Activated CD8-positive, alpha-beta memory T cell treated with anti-CD3 and anti-CD28 coated beads, Interleukin-2, amount 10 ng/mL, durations not matched to agents 7 days and 5 days (primary cell): ENCODE measurements at places on chromosomes 13 and 19.

DNA sequence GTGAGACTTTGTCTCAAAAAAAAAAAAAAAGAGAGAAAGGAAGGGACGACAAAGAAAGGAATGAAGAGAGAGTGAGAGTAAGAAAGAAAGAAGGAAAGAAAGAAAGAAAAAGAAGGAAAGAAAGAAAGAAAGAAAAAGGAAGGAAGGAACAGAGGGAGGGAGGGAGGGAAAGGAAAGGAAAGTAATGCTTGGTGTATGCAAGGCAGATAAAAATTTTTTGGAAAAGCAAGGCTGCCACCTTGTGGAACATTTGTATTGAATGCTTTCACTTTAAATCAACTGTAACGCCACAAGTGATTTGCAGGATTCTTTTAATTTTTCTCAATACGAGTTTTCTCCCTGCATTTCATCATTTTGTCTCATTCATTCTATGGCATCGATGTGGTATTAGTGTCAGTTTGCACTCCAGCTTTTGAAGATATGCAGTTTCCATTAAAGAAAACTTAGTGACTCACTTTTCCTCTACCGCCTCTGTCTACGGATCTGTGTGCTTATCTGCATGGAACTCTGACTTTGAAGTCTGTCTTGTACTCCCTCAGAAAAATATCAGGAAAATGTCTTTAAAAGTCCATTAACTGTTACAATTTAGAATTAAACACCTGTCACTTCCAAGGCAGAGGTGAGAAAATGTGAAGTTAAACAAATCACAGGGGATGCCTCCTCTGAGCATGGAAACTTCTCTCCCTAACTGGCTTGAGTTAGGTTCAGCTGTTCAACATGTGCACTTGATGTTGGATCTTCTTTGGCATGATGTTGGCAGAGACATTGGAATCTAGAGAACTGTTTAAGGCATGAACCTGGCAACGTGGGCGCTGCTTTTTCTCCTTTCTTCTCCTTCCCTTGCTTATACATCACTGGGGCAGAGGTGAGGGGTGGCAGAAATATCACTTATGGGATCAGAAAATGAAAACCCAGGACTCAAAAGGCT is 20.0 kb upstream of the ZDHHC20 start:
- peaks cover 25% of the 10 kb centered on the region for H3K4me1 ChIP-seq
- H3K4me3 ChIP-seq: peak overlapping the region; percentile 8
- H3K27ac ChIP-seq: no peak overlapping the region
- H3K27me3 ChIP-seq: peaks cover 10% of the 10 kb centered on the region
- H3K36me3 ChIP-seq: no peaks in the 10 kb centered on the region

- no peaks in the 10 kb centered on the region for H3K36me3 ChIP-seq
- H3K4me1 ChIP-seq: no peaks in the 10 kb centered on the region
- no peak overlapping the region for H3K27ac ChIP-seq
- DNase-seq: no peak
- no peaks in the 10 kb centered on the region for H3K27me3 ChIP-seq
These were observed 1824.2 kb downstream of the OLFM4 start for GRCh38 chr13:54852831-54853230.

GRCh38 chr13:67008075-67008668 is 222.0 kb downstream of the PCDH9 start:
- DNase-seq: no peak
- H3K4me3 ChIP-seq: no peak overlapping the region
- no peak overlapping the region for H3K27ac ChIP-seq
- H3K4me1 ChIP-seq: no peaks in the 10 kb centered on the region

- no peak overlapping the region for H3K27ac ChIP-seq
- no peak for DNase-seq
- no peaks in the 10 kb centered on the region for H3K36me3 ChIP-seq
- no peaks in the 10 kb centered on the region for H3K27me3 ChIP-seq
- no peak overlapping the region for H3K4me3 ChIP-seq
These were observed 43.0 kb downstream of the IFT88 start for GRCh38 chr13:20610006-20610405.

- H3K27me3 ChIP-seq: peaks cover 61% of the 10 kb centered on the region
- no peaks in the 10 kb centered on the region for H3K36me3 ChIP-seq
- peaks cover 34% of the 10 kb centered on the region for H3K4me1 ChIP-seq
- DNase-seq: no peak
- no peak overlapping the region for H3K27ac ChIP-seq
- H3K4me3 ChIP-seq: no peak overlapping the region
These were observed 5.9 kb downstream of the PRR36 start for GRCh38 chr19:7868326-7868670.

DNA sequence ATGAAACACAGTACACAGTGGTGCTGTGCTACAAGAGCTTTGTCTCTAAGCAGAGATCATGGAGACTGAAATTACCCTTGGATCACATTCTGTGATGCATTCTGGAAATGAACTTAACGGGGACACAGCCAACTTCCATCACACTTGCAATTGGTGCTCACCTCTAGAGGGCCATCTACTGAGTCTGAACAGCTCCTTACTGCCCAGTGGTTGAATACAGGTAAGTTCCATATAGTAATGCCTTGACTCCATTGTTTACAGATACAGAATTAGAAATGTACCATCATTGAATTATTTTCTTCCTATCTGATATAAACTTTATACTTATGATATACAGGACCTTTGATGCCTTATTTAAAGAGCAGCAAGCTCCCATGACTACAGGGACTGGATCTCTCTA is 686.4 kb downstream of the PCDH9 start:
- H3K4me1 ChIP-seq: no peaks in the 10 kb centered on the region
- H3K36me3 ChIP-seq: no peaks in the 10 kb centered on the region
- no peaks in the 10 kb centered on the region for H3K27me3 ChIP-seq
- DNase-seq: no peak
- H3K27ac ChIP-seq: no peak overlapping the region
- H3K4me3 ChIP-seq: no peak overlapping the region

- H3K27ac ChIP-seq: no peak overlapping the region
- no peaks in the 10 kb centered on the region for H3K27me3 ChIP-seq
- no peaks in the 10 kb centered on the region for H3K4me1 ChIP-seq
- no peak overlapping the region for H3K4me3 ChIP-seq
- DNase-seq: no peak
These were observed 326.7 kb downstream of the ITGBL1 start for GRCh38 chr13:101779147-101779546.

DNA sequence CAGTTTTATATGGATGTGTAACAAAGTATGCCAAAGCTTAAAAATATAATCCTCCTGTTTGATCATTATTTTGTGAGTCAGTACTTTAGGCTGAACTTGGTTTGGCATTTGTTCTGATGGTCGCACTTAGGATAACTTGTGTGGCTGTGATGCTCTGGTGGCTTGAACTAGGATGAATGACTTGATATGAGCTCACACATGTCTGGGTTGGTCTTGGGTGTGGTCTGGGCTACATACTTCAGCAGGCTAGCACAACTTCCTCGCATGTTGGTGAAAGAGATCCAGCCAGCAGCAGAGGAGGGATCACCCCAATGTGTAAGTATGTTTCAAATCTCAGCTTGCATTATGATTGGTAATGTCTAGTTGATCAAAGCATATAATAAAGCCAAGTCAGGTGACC is 969.1 kb upstream of the PCDH9 start:
- no peak for DNase-seq
- H3K27me3 ChIP-seq: no peaks in the 10 kb centered on the region
- no peak overlapping the region for H3K4me3 ChIP-seq
- no peaks in the 10 kb centered on the region for H3K36me3 ChIP-seq
- H3K4me1 ChIP-seq: no peaks in the 10 kb centered on the region

DNA sequence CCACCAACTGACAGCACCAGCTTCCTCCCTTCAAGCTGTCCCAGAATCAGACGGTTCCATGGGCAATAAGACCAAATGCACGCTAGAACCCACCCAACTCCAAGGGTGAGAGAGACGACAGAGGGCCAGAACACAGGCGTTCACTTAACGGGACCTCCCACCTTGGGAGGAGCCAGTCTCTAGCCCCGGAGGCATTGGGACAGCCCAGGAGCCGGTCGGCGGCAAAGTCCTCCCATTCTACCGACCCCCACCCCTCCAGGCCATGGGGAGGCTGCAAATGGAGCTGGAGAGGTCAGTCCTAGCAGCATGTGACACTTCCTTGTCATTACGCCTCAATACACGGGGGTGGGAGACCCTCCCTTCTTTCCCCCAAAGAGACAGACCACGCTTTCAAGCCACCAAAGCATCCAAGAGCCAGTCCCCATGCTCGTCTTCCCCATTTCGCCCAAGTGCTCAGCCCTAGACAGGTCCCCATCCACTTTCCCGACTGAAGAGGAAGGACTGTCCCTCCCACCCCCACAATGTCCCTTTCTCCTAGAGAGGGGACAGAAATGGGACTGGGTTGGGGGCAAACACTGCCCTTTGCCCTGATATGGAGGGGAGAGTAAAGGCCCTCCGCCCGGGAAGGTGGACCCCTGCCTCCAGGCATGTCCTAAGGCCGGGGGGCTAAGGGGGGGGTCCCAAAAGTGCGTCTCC is 964 bp downstream of the KHSRP start:
- H3K27me3 ChIP-seq: no peaks in the 10 kb centered on the region
- H3K4me3 ChIP-seq: peak overlapping the region; percentile 86
- H3K36me3 ChIP-seq: peaks cover 25% of the 10 kb centered on the region
- H3K4me1 ChIP-seq: peaks cover 32% of the 10 kb centered on the region
- H3K27ac ChIP-seq: peak overlapping the region; percentile 83

GRCh38 chr13:112692586-112692985 is 2.7 kb downstream of the ATP11A start:
- no peak overlapping the region for H3K4me3 ChIP-seq
- DNase-seq: no peak
- peaks cover 32% of the 10 kb centered on the region for H3K4me1 ChIP-seq
- no peaks in the 10 kb centered on the region for H3K27me3 ChIP-seq
- no peak overlapping the region for H3K27ac ChIP-seq

DNA sequence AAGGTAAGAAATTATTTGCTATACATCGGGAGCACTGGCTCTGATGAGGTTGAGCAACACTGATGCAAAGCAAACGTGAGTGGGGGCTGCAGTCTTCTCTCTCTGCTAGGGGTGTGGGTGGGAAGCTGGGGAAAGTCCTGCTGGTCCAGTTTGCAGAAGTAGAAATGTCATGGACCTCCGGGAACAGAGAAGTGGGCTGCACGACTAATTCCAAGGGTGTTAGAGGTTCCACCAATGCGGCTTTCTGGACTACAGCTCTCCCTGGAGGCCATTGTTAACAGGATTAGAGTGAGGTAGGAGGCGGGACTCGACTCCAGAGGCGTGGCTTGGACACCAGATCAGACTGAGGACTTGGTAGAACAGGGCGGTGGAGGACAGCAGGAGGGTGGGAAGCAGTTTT is 5.7 kb upstream of the FBXO27 start:
- peaks cover 34% of the 10 kb centered on the region for H3K27me3 ChIP-seq
- no peak overlapping the region for H3K27ac ChIP-seq
- no peak overlapping the region for H3K4me3 ChIP-seq
- no peak for DNase-seq
- no peaks in the 10 kb centered on the region for H3K4me1 ChIP-seq

DNA sequence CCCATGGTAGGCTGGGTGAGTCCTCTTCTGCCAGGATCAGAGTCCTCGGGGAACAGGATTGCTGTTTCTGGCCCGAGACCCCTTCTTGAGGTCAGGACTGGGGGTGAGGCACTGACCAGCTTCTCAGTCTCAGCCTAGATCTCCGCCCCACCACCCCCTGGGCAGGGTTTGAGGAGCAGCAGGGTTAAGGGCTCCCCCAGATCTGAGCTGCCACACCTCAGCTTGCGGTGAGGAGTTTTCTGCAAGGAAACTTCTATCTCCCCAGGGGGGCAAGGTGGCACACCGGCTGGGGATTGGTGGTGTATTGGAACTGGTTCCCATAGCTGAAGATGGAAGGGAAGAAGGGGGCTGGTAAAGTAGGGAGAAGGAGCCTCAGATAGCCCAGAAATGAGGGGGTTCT is 19.5 kb downstream of the CHST8 start:
- no peak overlapping the region for H3K4me3 ChIP-seq
- no peak for DNase-seq
- H3K36me3 ChIP-seq: no peaks in the 10 kb centered on the region
- H3K27me3 ChIP-seq: peaks cover 6% of the 10 kb centered on the region
- no peak overlapping the region for H3K27ac ChIP-seq
- no peaks in the 10 kb centered on the region for H3K4me1 ChIP-seq
